ENCODE measurements at places on chromosomes 1 and 21. TPM values are rescaled to one million over a fixed set of nuclear protein-coding genes. Genes with fewer than 3 reads are reported as not detected.

Gene PLEKHG5
- polyA plus RNA-seq = 5.4 TPM

DNA sequence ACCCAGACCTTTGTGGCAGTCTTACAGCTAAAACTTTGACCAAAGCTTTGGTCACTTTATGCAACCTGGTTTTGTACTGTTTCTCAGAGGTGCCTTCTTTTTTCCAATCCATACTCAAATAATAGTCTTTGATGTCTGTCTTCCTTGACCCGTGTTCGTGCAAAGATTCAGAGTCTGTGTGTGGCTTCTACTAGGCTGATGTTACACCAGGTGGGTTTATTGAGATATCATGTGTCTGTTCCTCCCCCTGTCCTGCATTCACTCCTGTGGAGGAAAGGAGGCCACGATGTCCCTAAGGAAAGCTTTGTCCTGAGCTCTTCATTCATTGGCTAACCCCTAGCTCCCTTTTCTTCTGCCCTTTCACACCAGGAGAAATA lies 15.0 kb upstream of the IKBKE start:
- no peak for DNase-seq

GRCh38 chr1:94329986-94330385 lies 88.2 kb upstream of the ABCD3 start:
- DNase-seq = no peak

DNA sequence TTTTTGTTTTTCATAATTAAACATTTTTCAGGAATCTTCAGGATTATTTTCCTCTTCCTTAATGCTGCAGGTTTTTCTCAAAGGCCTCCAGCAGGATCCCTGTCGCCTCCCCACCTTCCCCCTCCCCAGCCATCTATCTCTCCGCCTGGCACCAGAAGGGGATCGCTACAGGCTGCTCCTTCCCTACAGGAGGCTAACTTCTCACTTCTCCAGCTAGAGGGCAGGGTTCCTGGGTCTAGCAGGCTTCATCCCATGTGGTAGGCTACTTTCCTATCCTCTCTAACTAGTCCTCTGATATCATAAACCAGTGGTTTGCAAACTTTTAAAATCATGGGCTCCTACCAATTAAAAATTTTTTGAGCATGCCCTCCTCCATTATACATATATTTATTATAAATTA lies 104.1 kb downstream of the KCNN3 start:
- no peak for DNase-seq

DNA sequence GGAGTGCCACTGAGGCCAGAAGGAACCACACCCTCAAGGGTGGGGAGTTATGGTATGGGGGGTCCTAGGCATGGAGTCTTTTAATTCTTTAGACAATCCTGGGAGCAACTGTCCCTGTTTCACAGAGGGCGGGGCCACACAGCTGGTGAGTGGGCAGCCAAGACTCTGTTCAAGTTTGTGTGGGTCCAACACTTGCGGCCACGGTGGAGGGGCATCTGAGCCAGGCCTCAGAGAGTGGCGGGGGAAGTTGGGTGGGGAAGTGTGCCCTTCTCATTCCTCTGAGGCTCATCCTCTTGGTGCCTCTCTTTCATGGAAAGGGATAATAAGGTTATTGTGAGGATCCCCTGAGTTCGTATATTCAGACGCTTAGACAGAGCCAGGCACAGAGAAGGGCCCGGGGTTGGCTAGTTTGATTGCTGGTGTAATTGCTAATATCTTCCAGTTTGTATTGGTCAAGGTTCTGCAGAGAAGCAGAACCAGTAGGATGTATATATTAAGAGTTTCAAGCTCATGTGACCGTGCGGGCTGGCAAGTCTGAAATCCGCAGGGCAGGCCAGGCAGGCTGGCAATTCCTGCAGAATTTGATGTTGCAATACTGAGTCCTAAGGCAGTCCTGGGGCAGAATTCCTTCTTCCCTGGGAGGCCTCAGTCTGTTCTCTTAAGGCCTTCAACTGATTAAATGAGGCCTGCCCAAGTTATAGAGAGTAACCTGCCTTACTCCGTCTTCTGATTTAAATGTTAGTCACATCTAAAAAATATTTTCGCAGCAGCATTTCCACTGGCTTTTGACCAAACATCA lies 15.9 kb downstream of the PCSK9 start:
- DNase-seq = no peak

Gene CTSE
- not detected for polyA plus RNA-seq

DNA sequence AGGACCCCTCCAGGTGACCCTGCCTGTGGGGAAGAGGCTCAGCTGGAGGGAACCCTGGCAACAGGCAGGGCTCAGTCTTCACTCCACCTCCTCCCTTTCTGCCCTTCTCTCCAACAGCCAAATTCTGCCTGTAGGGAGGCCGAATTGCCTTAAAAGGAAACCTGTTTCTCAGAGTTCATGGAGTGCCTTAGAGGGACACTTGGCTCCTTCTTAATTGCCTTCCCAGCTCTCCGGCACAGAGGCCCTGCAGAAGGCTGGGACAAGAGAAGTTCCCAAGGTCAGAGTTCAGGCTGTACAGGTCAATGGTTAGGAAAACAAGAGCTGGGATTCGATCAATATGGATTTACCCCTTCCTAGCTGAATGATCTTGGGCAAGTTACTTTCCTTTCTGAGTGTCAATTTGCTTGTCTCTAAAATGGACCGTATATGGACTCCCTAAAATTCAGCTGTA lies 6.2 kb downstream of the CSRP1 start:
- DNase-seq = no peak

Gene DYNLT5
- 0.71 TPM for polyA plus RNA-seq

Gene SLC45A1
- polyA plus RNA-seq = 2.4 TPM

Gene LRRC3
- polyA plus RNA-seq = 0.14 TPM

GRCh38 chr1:67634396-67634935 lies 50.5 kb upstream of the GADD45A start:
- no peak for DNase-seq

DNA sequence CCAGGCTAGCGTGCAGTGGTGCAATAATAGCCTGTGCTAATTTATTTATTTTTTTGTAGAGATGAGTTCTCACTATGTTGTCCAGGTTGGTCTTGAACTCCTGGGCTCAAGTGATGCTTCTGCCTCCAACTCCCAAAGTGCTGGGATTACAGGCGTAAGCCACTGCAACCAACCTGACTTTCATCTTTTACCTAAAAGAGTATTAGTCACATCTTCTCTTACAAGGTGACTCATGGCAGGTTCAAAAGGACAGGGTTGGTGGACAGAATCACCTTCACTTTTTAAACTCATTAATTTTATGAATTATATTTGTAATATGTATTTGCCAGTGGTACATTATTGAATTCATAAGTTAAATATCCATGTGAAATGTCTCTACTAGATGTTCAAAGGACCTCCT lies 18.1 kb downstream of the JAM2 start:
- no peak for DNase-seq

DNA sequence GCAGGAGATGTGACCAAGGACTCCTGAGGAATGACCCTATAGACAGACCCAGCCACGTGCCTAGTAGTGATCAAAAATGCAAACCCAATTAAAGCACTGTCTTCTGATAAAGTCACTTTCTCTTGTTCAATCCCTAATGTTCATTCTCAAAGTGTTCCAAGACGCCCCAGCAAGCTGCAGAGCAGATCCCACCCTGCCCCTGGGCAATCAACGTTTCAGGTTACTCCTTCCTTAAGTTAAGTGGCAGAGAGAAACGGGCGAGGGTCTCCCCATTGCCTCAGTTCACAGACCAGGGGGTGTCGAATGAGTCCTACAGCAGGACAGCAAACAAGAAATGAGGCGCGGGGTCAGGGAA lies 699 bp upstream of the RGS2 start:
- DNase-seq = no peak

- DNase-seq = no peak
Observed at GRCh38 chr1:198929111-198929604, 290.3 kb downstream of the PTPRC start.

Gene PARS2
- 4.2 TPM for polyA plus RNA-seq

DNA sequence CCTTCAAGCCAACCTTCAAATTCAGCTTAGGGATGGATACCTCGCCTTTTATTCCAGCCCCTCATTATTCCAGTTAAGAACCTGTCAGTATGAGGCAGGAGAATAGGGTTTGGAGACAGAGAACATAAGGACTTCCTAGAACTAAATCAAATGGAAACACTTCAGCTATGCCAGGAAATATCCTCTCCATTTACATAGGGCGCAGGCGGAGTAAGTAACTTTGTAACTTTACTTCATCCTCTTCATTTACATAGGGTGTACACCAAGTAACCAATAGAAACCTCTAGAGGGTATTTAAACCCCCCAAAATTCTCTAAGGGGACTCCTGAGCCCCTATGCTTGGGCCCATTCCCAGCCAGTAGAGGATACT lies 75.4 kb upstream of the ATF3 start:
- no peak for DNase-seq
